ENCODE measurements at places on chromosomes 3 and 15. TPM values are rescaled to one million over a fixed set of nuclear protein-coding genes. Genes with fewer than 3 reads are reported as not detected.

WNT7A gene
- 0.99 TPM for total RNA-seq

TXNRD3 gene
- total RNA-seq: 21.6 TPM

RASGRF1 gene
- 0.05 TPM for total RNA-seq

SI gene
- total RNA-seq: not detected

EIF2B5 gene
- total RNA-seq: 39.0 TPM

CPNE4 gene
- not detected for total RNA-seq

PLCB2 gene
- 11.5 TPM for total RNA-seq

CHRNA5 gene
- 5.5 TPM for total RNA-seq

PGBD4 gene
- 1.5 TPM for total RNA-seq

GOLGA8S gene
- total RNA-seq: 0.50 TPM

ITGA11 gene
- total RNA-seq: 2.3 TPM

GOLGA8T gene
- 0.51 TPM for total RNA-seq

ACSBG1 gene
- total RNA-seq: 0.73 TPM

GABRB3 gene
- total RNA-seq: 3.4 TPM

SYNPR gene
- total RNA-seq: 3.7 TPM

NOX5 gene
- total RNA-seq: 0.07 TPM

HSPBAP1 gene
- total RNA-seq: 11.1 TPM

DNAH12 gene
- 0.29 TPM for total RNA-seq

CACNA2D3 gene
- total RNA-seq: 2.8 TPM

TLR9 gene
- total RNA-seq: 0.16 TPM

BMF gene
- 98.9 TPM for total RNA-seq

NEDD4 gene
- total RNA-seq: 45.8 TPM

CYP19A1 gene
- total RNA-seq: not detected

CFAP100 gene
- total RNA-seq: not detected

Measured in mesothelial cell of epicardium (in vitro differentiated cells).